ENCODE measurements at places on chromosomes 3 and 15.

- no peak for DNase-seq
Observed at GRCh38 chr15:91244919-91245318, 144.9 kb downstream of the SV2B start.

DNA sequence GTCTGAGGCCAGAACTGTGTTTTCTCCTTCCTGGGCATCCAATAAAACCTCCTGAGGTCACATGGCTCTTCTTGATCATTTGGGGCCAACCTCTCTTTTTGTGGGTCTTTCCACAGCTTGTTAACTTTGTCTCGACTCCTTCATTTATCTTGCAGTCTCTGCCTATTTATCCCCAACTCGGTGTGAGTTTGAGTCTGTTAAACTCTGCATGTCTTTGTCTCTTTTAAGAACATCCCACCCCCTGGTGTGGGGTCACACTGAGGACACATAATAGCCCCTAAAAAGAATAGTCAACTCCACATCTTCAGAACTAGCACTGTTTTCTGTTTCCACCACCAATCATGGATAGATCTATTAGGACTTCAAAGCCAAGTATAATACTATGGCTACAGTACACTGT, 187.2 kb downstream of the TLE3 start:
- DNase-seq, result no peak

- no peak for DNase-seq
Observed at GRCh38 chr15:52786436-52787122, 3.6 kb downstream of the ONECUT1 start.

- DNase-seq, result no peak
Observed at GRCh38 chr15:43550527-43551363, 33.3 kb downstream of the MAP1A start.
